RPMI7951 (cell line): ENCODE measurements at places on chromosomes 11 and 22.

DNA sequence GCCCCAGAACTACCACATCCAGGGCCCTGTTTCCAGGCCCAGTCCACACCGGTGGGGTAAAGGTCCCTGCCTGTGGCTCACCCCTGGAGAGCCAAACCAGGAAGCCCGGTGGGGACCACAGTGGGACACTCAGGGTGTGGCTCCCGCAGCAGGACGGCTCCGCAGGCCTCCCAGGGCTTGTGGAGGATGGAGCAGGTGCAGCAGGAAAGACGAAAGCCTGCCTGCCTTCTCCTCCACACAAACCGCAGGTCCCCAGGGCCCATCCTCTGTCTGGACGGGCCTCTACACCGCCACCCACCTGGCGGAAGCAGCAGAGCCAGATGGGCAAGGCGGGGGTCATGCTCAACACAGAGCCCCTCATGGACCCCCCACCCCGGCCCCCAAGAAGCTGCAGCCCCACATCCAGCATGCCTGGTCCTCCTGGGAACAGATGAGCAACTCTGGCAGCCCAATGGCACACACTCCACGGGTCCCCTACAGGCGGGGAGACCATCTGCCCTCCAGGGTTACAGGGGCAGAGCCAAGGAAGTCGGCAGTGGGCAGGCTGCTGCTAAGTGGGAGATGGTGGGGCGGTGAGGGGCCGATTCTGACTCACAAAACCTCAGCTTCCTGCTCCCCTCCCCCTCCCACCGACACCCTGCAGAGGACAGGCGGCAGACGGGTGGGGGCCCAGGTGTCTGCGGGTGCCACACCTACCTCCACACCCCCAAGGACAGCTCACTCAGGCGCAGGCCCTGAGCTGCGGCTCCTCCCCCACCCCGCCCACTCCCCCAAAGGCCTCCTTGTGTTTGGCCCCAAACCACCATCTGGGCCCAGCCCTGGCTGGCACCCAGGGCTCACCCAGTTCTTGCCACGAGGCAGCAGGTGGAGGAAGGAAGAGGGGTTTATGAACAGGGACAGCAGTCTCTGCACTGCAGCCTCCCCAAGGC, 5.2 kb downstream of the SBF1 start:
- DNase-seq = peak; percentile 69

DNA sequence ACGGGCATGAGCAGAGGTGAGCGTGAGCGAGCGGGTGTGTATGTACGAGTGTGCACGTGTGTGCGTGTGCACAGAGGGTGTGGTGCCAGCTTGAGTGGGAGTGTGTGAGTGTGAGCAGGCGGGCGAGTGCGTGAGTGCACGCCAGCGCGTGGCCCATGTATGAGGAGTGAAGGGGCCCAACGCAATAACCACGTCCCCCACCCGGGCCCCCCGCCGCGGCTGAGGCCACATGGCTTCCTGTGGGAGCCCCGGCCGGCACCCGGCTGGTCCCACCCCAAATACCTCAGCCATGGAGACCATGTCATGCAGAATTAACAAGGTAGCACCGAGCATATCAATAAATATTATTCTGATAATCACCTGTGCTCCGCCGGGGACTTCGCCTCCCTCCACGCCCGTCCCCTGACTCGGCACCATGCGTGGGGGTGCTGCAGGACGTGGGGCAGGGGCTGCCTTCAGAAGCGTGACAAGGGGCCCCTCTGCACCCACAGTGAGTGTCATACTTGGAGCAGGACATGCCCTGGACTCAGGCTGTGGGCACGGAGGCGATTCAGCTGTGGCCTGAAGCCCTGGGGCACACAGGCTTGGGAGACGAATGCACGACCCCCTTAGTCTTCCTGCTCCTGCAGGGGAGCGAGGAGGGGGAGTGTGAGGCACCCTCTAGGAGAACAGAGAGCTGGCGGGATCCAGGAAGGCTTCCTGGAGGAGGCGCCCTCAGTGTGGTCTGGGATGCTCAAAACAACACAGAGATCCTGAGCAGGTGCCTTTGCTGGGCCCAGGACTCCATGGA, 5.6 kb upstream of the TRABD start:
- no peak for DNase-seq

GRCh38 chr11:113444502-113445123, 30.6 kb downstream of the DRD2 start:
- no peak for DNase-seq

DNA sequence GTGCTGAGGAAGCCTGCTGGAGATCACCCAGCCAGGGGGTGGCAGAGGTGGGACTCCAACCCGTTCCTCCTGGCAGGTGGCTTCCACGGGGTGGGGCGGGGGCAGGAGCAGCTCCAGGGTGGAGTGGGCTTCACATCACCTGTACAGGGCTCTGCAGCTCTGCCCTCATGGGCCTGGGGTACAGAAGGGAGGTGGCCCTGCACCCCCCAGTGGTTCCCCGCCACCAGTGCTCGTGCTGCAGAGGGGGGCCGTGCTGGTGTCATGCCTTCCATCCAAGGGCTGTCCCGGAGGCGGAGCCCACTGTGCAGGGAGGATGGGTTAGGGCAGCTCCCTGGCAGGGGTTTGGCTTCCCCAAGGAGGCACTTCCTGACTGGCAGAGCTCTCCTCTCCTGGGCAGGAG, 76.4 kb upstream of the SHISAL1 start:
- no peak for DNase-seq

DNA sequence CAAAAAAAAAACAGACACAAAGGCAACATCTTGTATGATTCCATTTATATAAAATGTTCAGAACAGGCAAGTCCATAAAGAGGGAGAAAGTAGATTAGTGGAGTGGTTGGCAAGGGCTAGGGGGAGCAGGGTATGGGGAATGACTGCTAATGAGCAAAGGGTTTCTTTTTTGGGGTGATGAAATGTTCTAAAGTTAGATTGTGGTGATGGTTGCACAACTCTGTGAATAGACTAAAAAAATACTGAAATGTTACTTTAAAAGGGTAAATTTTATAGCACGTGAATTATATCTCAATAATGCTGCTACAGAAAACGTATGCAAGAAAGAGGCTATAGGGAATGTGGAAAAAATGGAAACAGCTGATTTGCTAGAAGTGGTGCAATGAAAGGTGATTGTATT, 155.1 kb downstream of the TENM4 start:
- DNase-seq = no peak

DNA sequence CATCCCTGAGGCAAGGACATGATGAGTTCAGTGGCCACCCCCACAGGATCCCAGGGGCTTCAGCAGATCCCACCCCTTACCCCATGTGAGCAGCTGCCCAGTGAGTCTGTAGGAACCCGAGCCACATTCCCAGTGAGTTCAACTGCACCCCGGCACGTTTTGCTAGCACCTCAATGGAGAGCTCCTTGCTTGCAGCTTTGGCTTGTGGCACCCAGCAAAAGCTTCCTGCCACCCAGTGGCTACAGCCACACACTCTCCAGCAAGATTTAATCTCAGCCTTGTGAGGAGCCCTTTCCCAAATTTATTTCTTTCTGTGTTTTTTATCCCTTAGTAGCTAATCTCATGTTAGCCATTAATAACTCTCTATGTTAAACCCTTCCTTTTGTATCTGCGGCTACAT, 4.0 kb downstream of the SAA1 start:
- no peak for DNase-seq

- DNase-seq = no peak
Measured at GRCh38 chr11:119181677-119182412, 3.4 kb upstream of the NHERF4 start.

- DNase-seq = no peak
Measured at GRCh38 chr11:31421820-31422219, 52.2 kb downstream of the DNAJC24 start.

- DNase-seq = no peak
Measured at GRCh38 chr22:38866399-38867123, 5.5 kb downstream of the CBX6 start.

- no peak for DNase-seq
Measured at GRCh38 chr22:29512031-29512430, 32.0 kb downstream of the NEFH start.

DNA sequence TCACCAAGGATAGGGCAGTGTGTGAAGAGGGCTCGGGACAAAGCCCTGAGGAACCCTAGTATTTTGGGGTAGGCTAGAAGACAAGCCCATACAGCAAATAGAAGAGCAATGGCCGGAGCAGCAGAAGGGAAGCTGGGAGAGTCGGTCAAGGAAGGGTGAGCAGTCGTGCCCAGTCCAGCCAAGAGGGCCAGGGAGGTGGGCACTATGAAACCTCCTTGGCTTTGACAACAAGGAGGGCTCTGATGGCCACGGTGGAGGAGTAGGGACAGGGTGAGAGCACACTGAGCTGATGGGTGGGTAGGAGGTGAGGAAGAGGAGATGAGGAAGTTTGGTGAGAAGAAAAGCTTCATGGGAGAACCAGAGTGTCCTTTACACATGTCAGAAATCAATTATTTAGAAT, 2.2 kb upstream of the YWHAH start:
- no peak for DNase-seq

- no peak for DNase-seq
Measured at GRCh38 chr11:69238573-69239351, 55.2 kb upstream of the MYEOV start.

GRCh38 chr11:30566482-30566881, 19.7 kb downstream of the MPPED2 start:
- DNase-seq = no peak

GRCh38 chr22:46058091-46058420, 81.1 kb upstream of the WNT7B start:
- peak; percentile 60 for DNase-seq

DNA sequence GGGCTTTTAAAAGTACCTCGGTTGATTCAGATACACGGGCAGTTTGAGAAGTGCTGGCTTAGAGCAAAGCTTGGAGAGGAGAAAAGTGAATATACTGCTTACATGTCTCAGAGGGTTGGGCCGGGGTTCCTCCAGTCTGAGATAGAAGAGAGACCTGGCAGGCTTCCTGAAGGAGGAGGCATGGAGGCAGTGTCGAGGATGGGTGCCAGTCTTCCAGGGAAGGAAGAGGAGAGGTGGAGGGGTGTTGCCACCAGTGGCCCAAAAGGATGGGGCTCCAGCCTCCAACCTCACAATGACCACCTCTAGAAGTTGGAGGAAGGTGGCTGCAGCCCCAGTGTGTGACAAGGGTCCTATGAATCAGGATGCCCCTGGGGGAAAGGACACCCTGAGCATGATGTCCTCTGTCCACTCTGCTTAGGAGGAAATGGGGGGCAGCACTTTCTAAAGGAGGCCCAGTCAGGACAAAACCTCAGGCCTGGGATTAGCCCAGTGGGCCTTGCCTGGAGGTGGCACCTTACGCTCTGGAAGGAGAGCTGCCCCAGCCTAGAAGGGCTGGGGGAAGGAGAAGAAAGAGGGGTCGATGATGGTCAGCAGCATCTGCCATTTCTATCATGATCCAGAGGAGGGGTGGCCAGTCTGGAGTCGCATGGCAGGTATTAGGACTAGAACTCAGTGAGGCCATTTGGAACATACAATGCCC, 65.2 kb downstream of the CD82 start:
- no peak for DNase-seq

- DNase-seq = peak; percentile 3
Measured at GRCh38 chr22:45804319-45804985, 132.8 kb downstream of the ATXN10 start.

DNA sequence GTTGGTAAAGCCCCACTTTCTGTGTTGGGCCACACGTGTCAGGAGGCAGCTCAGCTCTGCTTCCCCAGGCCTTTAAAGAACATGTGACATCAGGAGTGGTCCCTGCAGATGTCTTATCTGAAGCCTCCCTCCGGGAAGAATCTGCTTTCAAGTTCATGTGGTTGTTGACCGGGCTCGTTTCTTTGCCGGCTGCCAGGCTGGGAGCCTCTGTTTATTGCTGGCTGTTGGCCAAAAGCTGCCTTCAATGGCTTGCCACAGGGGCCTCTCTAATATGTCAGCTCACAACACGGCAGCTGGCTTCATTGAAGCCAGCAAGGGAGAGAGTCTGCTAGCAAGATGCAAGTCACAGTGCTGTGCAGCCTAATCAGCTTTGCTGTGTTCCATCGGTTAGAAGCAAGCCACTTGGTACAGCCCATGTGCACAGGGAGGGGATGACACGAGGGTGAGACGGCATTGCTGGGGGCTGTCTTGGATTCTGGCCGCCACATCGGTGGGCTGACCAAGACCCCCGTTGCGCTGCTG, 14.6 kb downstream of the MRGPRF start:
- peak; percentile 74 for DNase-seq

- peak; percentile 89 for DNase-seq
Measured at GRCh38 chr11:12157241-12157661, 46.9 kb downstream of the MICAL2 start.

DNA sequence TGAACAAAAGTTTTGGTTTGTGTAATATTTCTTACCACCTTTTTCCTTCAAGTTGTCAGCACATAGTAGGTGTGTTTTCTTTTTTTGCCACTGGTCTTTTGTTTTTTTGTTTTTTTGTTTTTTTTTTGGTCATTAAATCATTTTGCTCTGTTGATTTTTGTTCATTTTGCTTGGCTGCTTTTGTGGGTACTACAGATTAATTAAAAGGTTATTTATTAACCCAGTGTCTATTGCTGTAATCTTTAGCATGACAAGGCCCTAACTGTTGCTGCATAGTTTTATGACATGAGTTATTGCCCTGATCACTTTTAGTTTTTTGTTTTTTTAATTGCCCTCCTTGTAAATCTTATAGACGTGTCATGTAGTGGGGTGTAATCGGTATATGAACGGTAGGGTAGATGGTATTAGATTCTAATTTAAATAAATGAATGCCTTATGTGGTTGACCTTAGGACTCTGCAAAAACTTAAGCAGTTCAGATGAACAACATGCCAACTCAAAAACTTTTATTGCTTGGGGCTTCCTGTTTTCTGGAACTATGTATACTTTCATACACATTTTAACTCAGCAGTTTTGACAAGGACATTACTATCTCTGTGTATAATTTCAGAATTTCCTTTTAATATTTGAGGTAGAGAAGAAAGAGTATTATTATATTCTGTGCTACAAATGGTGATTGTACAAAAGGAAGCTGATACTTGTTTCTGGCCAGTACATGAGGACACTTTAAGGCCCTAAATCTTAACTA, 7.9 kb downstream of the EWSR1 start:
- no peak for DNase-seq

- DNase-seq = no peak
Measured at GRCh38 chr22:24437091-24437490, 9.7 kb downstream of the ADORA2A start.

DNA sequence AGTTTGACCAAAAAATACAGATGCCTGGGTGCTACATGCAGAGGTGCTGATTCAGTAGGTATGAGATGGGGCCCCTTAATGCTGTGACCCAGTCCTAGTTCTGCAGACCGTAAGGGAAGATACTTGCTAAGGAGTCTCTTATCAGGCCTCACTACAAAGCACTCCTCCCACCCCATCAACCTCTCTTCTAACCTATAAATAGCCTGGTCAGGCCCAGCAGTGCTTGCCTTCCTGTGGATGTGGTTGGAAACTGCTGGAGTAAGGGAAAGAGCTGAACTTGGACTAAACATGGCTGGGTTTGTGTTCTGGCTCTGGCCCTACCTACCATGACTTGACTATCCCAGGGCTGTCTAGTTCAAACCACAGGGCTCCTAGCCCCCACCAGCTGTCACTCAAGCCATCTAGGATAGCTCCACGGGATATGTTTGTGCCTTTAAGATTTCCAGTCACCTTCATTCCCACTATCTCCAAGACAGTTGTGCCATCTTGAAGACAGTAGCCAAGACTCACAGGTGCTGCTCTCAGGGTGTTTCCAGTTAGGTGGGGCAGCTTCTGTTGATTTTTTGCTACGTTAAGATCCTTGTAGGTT, 9.5 kb upstream of the DKK3 start:
- peak; percentile 57 for DNase-seq
